Spinal cord (tissue), 10 donors: ENCODE measurements at places on chromosomes 3 and 15.

GRCh38 chr15:76575274-76575673 lies 238.7 kb downstream of the ISL2 start:
- no peak for DNase-seq

GRCh38 chr15:86493884-86494283 lies 414.2 kb downstream of the AGBL1 start:
- DNase-seq: no peak

GRCh38 chr3:138434276-138434874 lies at the start of gene ESYT3:
Gene ESYT3, plus strand, starts transcription at chr3:138434616. Its CDS starts 183 bp downstream, at chr3:138434799.
- DNase-seq: no peak

DNA sequence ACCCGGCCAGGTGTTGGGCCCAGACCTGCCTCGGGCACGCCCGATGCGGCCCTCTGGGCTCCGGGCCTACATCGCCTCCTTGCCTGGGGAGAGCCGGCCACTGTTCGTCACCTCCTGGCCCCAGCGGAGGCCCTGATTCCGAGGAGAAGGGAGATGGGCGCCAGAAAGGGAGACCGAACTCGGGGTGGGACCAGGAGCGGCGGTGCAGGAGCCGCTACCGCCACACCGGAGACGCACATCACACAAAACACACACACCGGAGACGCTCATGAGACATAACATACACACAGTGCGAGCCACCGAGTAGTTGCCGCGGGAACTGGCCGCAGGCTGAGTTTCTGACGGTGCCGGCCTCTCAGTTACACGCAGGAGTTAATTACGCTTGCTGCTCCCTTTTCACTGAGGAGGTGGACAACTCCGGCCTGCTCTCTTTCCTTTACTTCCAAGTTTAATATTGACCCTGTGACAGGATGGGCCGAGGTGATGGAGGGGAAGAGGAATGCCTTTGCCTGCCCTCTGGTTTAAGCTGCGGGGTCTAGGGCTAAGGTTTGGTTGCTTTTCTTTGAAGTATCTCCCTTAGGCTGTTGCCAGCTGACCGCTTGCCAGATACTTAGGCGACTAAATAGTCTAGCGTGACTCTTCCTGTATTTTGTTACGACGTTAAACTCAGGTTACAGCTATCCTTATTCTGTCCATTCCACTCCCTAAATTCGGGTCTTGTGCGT lies 570 bp downstream of the PCNP start:
- DNase-seq: peak; percentile 23

GRCh38 chr15:87589134-87589533 lies 667.4 kb downstream of the NTRK3 start:
- no peak for DNase-seq
